GOT3 (cell line): ENCODE measurements at places on chromosomes 3 and 15.

GRCh38 chr3:142656575-142656974, 60.4 kb downstream of the PLS1 start:
- DNase-seq = no peak

GRCh38 chr15:41557673-41558399, 1.2 kb upstream of the TYRO3 start:
- DNase-seq = no peak

DNA sequence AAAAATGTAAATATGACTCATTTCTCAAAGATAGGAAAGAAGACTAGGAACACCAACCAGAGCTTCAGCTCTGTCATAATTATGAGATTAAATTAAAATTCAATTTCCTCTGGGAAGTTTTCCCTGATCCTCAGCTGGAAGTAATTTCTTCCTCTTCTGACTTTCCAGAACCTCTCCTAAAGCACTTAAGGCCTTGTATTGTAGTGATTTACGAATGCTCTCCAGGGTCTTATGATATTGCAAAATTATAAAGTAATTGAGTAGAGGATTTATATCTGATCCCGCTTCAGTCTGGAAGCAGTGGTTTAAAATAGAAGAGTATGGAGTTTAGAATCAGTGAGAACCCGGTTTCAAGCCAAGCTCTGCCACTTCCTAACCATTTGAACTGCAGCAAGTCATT, 279.8 kb downstream of the ZPLD1 start:
- no peak for DNase-seq

DNA sequence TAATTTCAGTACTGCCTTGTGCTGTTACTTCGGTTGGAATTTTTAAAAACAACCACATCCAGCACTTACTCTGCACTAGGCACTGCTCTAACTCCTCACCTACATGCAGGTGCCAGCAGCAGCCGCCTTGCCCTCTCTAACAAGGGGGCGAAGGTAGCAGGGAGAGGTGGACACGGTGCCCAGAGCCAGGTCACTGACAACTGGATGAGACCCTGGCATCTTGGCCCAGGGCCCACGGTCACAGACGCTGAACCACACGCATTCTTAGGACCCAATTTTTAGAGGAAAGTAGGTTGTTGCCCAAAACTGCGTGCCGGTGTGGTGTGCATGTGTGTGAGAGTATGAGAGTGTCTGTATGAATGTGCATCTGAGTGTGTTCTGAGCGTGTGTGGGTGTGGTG, 63.4 kb upstream of the GATA2 start:
- no peak for DNase-seq

GRCh38 chr3:31294430-31295149, 238.1 kb upstream of the STT3B start:
- no peak for DNase-seq

GRCh38 chr15:45523166-45523460, 558 bp upstream of the SLC30A4 start:
- DNase-seq = no peak

GRCh38 chr15:51496246-51496645, 126.3 kb downstream of the DMXL2 start:
- no peak for DNase-seq

DNA sequence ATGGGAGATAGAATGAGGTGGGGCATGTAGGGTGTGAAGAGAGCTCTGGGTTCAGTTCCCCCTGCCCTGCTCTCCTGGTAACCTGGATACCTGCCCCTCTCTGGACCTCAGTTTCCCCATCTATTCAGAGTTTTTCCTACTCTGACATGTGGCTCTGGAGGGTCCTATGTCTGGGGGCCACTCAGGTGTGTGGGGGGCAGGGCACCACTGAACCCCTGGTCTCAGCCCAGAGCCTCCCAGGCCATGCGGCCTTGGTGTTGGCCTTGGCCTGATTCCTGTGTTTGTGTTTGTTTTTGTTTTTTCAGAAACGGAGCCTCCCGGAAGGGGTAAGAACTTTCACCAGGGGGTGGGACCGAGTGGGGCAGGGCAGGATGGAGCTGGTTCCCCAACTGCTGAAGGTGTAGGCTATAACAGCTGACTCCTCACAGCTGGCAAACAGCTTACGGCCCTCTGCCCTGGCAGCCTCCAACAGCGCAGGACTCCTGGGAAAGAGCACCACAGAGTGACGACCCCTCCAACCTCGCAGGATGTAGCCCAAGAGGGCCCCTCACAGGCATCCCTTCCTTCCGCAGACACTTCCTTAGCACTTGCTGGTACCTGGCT, 803 bp downstream of the ITIH3 start:
- DNase-seq = no peak

- DNase-seq = no peak
Observed at GRCh38 chr3:123431658-123432324, 17.1 kb downstream of the ADCY5 start.

DNA sequence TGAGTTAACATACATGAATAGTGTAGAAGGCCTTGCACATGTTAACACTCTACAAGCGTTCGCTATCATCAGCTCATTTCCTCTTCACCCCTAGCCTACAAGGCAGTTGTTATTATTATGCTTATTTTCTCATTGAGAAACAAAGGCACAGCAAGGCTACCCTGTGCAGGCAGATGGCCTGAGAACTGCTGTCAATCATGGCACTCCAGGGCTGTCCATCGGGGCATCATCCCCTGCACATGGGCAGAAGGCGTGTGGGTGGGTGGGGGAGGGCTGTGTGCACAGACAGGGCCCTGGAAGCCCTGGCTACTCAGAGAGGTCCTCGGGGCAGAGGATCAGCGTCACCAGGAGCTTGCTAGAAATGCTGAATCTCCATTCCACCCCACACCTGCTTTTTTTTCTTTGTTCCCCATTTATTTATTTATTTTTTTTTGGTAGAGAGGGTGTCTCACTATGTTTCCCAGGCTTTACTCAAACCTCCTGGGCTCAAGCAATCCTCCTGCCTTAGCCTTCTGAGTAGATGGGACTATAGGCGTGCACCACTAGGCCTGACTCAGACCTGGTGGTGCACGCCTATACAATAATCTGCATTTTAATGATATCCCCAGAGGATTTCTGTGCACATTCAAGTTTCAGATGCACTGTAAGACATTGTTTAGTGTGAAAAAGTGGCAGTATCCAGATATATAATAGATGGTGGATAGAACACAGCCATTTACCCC, 9.6 kb upstream of the ZXDC start:
- DNase-seq = no peak

- DNase-seq = no peak
Observed at GRCh38 chr15:88630141-88630721, 8.6 kb upstream of the ISG20 start.

- no peak for DNase-seq
Observed at GRCh38 chr15:70479785-70480184, 283.6 kb downstream of the UACA start.

GRCh38 chr3:127709320-127710060, 36.7 kb downstream of the ABTB1 start:
- no peak for DNase-seq

- DNase-seq = no peak
Observed at GRCh38 chr3:195034541-195034940, 236.4 kb downstream of the XXYLT1 start.

DNA sequence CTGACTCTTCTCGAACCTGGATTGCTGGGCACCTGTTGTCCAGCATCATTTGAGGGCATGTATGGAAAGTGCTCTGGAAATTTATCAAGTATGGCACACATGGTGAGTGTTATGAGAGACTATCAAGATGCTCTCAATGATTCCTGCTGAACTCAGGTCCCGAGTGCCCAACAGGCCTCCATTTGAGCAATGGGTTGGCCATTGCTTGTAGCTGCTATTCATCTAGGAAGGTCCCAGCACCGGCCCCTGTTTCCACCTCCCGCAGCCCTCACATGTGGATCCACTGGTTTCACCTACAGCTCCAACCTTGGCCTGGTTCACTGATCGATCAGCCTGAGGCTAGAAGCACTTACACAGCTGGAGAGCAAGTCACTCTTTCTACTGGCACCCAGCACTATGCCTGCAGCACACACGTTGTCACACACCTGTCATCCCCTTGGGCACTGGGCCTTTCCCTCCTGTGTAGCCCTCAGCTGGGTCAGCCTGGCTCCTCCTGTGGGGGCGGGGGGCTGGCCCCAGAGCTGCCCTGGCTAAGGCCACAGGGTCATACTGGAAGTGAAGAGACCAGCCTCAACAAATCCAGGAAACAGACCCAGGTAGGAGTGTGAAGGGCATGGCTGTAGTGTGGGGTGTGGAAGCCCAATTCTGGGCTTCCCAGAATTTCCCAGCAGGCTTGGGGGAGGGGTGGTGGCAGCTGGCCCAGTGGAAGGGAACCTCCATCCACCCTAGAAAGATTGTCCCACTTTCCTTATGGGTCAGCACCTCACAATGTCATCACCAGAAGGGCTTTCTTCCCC, 41.7 kb upstream of the SMAD3 start:
- no peak for DNase-seq

- no peak for DNase-seq
Observed at GRCh38 chr3:61664105-61664482, 102.7 kb downstream of the PTPRG start.

- no peak for DNase-seq
Observed at GRCh38 chr3:187131981-187132380, 7.3 kb downstream of the RPL39L start.

- DNase-seq = no peak
Observed at GRCh38 chr3:133840055-133840737, 34.6 kb downstream of the SRPRB start.

GRCh38 chr3:50241163-50241562, 5.2 kb downstream of the GNAI2 start:
- DNase-seq = no peak

GRCh38 chr3:12893247-12893646, 51.9 kb upstream of the RPL32 start:
- DNase-seq = no peak

GRCh38 chr15:34855893-34856292, 60.5 kb upstream of the ACTC1 start:
- no peak for DNase-seq

DNA sequence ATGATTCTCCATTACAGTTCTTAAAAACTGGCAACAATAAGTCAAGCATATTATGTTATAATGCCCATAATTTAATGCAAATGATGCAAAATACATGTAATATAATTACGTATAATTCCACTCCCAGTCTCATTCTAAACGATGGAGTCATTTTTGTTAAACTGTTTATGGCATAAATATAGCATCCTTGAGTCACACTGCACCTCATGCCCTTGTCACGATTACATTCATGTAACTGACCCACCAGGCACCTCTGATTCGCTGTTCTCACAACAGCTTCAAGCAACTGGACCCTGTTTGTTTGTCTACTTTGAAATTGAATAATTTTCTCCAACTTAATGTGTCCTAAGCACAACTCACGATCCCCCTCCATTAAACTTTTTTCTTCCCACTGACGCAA, 148.0 kb upstream of the LRTM1 start:
- no peak for DNase-seq

GRCh38 chr3:150921209-150921608, 16.0 kb upstream of the MINDY4B start:
- no peak for DNase-seq

DNA sequence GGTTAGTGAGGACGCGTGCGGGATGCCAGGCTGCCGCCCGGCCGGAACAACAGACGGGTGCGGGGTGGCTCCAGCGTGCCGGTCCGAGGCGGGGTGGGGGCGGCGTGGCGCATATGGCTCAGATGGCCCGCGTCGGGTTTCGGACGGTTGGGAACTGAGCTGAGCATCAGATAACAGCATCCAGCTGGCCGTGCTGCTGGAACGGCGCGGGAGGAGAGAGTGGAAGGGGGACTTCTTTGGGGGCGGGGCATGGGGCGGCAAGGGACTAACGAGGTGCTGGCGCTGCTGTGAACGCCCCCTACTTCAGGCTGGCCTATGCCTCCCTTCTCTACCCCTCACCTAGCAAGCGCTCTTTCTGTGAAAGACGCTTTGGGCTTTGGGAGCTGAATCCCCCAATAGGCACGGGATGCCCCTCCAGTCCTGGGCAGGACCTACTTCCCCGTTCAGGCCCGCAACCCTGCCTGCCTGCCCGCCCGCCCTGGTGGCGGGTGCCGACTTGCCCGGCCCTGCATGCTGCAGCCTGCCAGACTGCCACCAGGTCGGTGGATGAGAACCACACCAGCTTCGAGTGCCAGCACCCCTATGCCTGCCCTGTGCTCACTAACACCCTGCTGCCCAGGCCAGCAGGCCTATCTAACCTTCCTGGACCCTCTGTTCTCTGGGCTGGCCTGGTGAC, 542 bp downstream of the INKA1 start:
- DNase-seq = no peak

- DNase-seq = no peak
Observed at GRCh38 chr3:122079524-122080206, 24.5 kb downstream of the CD86 start.

DNA sequence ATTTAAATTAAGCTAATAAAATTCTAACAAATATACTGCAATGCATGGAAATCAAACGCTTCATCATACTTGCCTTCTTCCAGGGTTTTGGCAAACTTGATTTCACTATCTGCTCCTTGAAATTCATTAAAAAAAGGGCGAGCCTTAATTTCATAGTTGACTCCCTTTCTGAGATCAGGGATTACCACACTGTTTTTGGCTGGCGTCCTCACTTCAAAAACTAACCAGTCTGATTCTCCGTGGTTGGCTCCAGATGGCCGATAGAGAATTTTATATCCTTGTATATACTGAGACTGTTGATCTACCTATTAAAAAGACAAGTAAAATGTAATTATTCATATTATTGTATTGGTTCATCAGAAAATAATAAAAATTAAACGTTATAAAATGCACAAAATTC, 1106.8 kb downstream of the ROBO1 start:
- DNase-seq = no peak

GRCh38 chr3:139948898-139949297, 13.9 kb downstream of the CLSTN2 start:
- DNase-seq = no peak

DNA sequence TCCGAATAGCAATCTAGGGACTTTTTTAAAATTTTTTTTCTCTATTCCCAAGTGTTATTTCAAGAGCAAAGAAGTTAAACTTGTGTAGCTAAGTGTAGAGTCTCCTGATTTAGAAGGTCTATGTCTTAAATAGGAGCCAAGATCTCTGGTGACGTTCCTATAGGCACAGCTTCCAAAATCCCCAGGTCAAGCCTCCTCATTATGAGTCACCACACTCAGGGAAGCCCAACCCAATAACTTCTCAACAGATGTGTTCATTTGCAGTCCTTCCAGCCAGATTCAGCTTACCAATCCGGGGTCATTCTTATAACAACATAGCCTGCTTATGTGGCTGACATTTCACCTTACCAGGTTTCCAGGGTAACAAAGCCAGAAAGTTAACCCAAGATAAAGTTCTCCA, 270.3 kb downstream of the IL5RA start:
- no peak for DNase-seq

DNA sequence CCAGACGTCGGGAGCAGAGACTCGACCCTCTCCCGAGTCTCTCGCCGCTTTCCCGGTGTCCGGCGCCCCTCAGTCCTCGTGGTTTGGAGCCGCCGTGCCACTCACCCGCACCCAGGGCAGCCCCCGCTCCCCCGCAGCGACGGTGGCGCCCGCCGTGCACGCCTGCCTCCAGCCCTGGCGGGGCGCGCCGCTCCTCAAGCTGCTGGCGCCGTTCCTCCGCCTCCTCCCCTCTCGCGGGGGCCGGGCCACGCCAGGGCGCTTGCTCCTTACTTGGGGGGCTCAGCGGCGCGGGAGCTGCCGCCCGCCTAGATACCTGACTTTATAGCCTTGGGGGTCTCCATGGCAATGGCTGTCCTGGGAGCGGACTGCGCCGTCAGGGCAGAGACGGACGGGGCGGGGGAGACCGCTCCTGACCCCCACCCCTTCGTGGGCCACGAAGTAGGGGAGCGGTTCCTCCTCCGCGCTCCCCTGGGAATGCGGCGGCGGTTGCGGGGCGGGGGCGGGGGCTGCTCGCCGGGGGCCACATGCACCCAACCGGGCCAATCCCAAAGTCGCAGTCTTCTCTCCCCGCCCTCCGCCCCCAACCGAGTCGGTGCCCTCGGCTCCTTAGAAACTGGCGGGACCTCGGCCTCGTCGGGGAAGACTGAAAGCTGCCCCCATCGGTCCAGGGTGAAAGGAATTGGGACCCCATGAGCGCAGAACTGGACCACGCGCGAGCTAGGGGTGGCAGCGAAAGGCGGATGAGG, at the start of gene ANKRD63:
Gene ANKRD63, minus strand, starts transcription at position 196 of the 746 bp plus-strand sequence. CDS start 478 bp downstream, outside the sequence.
- no peak for DNase-seq
